ENCODE measurements at places on chromosomes 11 and 22.

GRCh38 chr11:118117790-118118601 is 31.2 kb upstream of the SMIM35 start:
- no peak for DNase-seq

DNA sequence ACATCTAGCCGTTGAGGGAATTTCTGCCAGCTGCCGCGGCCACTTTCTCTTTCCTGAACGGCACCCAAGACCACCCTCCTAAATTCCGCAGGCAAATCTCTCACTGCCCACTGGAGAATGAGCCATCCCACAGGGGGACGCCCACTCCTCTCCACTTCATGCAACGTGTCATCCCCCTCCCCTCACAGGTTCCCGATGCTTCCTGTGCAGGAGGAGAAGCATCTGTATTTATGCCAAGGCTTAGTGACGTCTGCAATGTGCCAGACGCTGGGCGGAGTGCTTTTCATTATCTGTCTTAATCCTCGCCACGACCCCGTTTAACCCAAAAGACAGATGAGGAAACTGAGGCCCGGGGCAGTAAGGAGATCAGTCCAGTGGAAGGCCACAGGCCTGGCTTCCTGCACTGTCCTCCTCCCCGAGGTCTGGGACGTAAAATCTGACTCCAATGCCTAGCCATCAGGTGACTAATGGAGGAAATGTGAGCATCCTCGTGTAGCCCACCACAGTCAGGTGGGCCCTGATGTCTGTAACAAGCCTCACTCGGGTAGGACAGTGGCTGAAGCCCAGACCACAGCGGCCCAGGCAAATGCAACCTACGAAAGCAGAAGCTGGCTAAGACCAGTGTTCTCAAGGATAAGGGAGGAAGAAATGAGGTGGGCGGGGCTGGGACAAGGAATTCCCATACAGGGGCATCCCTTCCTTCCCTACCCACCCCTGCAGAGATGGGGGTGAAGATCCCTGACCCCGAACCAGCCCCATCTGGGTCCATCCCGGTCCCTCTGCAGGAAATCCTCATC is 23.1 kb downstream of the MN1 start:
- DNase-seq = no peak

DNA sequence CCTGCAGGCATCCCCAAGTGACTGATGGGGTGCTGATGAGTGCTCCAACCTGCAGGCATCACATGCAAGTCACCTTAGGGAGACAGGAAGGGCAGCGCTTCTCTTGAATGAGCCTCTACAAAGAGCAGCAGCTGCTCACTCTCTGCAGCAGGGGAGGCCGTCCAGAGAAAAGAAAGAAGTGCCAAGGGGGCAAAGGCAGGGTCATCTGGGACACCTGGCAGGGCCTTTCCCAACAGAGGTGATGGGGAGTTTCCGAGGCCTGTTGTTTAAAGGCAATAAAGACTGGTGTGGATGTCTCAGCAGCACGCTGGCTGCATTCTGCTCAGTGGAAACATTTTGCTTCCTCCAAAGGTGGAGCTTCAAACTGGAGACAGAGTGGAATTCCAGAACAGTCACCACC is 113.7 kb downstream of the ETS1 start:
- no peak for DNase-seq

GRCh38 chr11:5548440-5548839 is at the start of gene OR52H1:
Gene OR52H1 (minus strand): TSS chr11:5548540. CDS start chr11:5545505, 3,035 bp downstream.
- no peak for DNase-seq

Measured in NCI-H774 (cell line).